ENCODE measurements at places on chromosomes 2 and 18.

DNA sequence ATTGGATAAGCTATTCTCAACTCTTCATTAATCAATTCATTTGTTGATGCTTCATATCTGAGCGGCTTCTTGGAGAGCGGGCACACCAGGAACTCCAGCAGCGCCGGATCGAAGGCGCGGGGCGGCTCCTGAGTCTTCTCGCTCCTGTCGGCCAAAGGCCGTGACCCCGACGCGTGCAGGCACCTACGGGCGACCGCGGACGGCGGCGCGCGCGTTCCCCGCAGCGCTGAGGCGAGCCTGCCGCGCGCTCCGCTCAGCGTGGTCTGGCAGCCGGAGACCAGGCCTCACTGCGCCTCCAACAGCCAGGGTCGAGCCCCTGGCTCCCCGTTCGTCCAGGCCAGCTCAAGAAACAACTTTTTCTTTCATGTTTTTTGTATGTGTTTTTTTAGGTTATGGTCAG is 97.5 kb downstream of the ICA1L start:
- DNase-seq = no peak

DNA sequence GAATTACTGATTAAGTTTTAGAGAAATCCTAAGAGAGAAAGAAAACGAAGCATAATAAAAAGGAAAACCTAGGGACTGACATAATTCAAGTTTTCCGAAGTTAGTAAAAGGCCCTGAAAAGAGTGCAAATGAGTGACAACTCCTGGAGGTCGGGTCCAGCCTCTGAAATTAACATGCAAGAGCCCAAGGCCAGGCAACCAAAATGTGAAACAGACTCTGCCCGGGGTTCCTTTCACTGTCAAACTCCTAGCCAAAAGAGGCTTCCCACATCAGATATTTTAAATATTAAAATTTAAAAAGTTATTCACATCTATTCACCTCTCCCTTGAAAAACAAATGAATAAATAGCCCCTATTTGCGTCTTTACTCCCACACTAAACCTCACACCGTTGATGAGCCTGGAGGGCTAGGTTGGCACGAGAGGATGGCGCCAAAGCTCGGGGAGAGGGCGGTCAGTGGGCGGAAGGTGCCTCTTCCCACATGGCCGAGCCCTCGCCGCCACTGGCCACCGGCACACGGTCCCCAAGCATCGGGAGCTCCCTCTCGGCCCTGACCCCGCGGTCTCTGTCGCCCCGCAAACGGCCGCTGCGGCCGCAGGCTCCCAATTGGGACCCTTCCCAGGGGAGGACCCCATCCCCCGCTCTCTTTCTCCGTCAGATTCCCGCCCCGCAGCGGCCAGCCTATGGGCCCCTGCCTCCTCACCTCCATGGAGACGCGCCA is 630 bp downstream of the PPM1G start:
- DNase-seq = no peak

DNA sequence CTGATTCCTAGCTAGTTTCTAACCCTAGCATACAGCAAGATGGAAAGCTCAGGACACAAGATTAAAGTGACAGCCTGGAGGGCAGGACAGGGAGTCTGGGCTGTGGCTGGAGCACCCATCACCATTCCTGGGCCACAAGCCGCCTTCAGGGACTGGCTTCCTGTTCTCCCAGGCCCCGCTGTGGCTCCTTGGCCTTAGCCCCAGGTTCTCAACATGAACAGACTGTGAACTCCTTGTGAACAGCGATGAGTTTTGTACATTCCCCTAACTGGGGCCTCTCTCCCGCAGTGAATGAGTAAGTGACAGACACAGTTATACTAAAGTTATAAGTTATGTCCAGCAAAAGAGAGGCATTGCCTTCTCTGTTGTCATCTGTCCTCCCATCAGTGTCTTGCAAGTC is 35.9 kb upstream of the SLC14A1 start:
- DNase-seq = no peak

DNA sequence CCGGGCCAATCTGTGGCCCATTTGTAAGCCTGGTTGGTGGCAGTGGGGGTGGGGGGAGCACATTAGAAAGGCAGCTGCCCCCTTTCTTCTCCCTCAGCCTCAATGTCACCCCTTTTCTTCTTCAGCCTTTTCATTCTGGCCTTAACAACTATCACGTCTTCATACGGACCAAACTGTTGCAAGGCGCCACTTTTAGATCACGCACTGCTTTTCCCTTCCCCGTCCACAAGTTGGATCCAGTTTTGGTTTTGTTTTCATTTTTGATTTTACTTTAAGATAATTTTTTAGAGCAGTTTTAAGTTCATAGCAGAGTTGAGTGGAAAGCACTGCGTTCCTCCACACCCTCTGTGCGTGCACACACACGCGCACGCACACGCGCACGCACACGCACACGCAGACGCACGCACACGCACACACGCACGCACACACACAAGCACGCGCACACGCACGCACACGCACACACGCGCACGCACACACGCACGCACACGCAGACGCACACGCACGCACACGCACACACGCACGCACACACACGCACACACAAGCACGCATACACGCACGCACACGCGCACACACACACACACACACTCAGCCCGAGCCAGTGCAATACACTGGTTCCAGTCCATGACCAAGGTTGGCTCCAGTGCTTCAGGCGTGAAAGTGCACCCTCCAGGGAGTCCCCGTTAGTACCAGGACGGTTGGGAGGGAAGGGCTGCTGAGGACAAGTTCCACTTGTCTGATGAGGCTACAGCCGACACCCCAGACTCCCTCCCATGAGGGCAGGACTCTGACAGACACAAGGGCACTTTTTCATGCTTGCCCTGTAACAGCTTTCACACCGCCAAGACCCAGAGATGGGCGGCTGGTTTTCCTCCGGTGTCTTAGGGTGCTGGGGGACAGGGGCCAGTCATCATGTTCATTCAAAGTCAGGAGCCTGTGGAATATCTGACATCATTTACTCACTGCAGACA is 22.4 kb downstream of the FBLN7 start:
- no peak for DNase-seq

- no peak for DNase-seq
Observed at GRCh38 chr18:25614168-25614567, 262.2 kb upstream of the ZNF521 start.

- DNase-seq = no peak
Observed at GRCh38 chr2:32755666-32756065, 127.8 kb downstream of the TTC27 start.

DNA sequence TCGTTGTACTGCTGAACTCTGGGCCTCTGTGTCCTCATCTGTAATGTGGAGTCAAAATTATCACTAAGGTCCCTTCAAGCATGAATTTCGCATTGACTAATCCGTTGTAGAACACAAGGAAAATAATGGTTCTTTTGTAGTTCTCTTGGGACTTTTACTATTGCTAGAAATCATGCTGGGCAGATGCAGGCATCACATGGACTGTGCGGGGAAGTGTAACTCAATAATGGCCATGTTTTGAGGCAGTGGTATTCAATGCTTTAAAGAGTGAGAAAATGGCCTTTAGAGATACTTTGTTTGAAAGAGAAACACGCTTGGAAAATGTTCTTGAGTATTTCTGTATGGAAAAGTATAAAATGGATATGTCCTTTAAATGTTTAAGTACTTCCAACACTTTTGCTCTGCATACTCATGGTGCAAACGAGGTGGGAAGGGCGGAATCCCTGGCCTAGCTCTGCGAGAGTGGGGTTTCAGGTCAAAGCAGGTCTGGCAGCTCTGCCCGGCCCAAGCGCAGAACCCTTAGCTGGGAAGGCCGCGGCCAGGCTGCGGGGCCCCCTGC is 117.3 kb upstream of the MSTN start:
- peak; percentile 9 for DNase-seq

DNA sequence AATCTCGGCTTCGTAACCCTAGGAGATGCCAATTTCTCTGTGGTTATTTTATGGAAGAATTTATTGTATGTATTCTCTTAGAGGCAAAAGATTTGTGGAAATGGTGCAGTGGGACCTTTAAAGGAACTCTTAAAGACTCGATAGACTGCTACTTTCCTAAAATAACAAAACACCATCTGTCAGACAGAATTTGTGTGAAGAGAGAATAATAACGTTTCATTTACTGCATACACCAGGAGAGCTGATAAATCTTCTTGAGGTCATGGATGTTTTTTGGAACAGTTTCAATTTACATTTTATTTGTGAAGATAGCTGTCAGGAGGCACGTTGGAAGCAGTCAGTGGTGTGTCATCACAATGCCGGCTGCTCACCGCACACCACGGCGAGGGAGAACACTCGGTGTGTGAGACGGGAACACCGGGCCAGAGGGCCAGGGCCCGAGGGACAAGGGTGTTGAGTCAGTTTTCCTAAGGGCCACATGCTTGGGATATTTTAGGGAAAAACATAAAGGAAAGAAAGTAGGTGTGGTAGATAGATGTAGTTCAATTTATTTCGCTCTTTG is 1681.0 kb upstream of the DDX18 start:
- DNase-seq = no peak

DNA sequence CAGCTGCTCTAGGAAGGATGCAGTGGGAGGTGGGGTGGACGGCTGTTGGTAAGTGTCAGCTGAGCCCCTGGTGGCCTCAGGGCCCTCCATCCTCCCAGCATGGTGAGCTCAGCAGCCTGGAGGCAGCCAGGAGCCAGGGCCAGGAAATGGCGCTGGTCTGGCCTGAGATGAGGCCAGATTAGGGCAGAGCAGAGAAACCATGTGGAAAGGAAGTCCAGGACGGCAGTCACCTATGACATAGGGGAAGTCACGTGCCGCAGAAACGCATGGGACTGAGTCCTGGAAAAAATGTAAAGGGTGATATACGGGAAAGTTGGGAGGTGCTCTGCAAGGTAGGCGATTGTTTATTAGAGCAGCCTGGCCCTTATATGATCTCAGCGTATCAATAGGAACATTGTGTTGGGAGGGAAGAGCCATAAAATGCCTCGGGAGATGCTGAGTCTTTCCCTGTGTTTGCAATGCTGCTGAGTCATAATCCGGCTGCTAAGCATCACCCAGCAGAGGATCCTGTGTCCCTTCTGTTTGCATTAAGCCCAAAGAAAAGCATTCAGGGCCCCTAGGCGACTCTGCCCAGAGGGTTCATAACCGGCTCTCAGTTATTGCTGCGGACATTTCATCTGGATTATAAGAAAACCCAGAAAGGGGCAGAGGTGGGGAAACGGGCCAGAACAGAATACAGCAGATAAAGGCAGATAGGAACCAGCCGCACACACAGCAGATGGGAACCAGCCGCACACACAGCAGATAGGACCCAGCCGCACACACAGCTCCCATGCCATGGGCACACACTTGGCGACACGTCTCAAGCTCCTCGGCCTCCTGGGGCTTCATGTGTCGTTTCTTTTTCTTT is 30.3 kb upstream of the B3GNT7 start:
- peak; percentile 35 for DNase-seq

DNA sequence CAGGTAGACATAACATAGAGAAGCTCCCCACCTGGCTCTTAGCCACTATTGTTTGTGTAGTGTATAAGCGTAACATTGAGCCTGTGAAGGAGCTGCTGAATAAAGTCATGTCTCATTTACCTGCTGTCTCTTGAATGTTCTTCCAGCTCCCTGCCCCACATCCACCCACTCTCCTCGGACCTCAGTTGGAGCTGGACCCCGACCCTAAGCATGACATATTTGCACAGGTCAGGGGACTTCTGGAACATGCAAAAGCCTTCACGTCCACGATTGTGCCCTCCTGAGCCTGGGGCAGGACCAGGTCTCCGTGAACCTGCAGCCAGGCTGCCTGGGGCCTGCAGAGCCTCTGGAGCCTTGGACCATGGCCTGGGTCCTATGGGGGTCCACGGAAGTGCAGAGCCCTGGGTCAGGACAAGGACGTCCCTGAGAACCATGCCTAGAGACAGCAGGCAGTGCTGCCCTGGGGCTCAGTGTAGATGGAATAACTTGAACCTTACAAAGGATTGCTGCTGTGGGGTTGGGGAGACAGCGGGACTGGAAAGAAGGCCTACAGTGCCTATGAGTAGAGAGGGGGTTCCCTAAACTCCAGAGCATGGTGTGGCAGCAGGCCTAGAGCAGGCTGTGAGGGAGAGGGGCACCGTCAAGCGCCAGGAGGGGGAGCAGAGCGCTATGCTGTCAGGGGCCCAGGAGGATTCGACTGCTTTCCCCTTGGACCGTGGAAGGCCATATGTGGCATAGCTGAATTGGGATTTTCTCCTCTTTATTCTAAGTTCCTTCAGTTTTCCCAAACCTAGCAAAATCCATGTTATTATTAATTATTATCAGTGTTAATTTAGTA is 99.9 kb upstream of the ZNF236 start:
- DNase-seq = no peak

DNA sequence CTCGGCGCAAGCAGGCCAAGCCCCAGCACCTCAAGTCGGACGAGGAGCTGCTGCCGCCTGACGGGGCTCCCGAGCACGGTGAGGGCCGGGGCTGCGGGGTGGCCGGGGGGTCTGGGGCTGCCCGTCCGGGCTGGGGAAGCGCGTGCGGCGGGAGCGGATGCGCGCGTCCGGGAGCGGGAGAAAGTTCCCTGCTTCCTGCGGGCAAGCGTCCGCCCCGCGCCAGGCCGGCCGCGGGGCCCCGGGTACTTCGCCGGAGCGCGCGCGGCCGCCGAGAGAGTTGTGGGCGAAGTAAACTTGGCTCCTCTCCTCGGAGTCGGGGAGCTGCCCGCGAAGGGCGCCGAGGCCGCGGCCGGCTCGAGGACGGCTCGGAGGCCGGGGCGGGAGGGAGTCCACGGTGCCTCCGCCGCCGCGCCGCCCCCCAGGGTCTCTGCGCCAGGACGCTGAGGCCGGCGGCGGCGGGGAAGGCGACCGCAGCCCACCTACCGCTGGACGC is 707 bp downstream of the SALL3 start:
- DNase-seq = no peak

GRCh38 chr2:98463081-98463481 is 18.4 kb downstream of the INPP4A start:
- DNase-seq = no peak

- no peak for DNase-seq
Observed at GRCh38 chr2:48483916-48484315, 46.0 kb upstream of the STON1 start.

DNA sequence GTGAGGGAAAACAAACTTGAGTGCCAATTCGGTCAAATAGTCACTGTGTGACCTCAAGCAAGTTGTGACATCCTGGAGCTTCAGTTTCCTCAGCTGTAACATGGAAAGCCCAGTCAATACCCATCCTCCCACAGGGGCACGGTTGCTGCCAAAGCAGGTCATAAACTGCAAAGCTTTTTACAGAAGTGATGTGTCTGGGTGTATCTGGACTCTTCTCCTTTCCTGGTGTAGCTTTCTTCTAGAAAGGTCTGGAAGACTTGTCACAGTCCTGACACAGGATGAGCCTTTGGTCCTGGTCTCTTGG is 4.2 kb upstream of the AFF3 start:
- no peak for DNase-seq

- no peak for DNase-seq
Observed at GRCh38 chr2:15811367-15811766, 129.0 kb upstream of the MYCN start.

- DNase-seq = no peak
Observed at GRCh38 chr18:50310080-50310479, 22.6 kb upstream of the CXXC1 start.

All from anterior cingulate cortex (tissue), 58 donors.